ENCODE measurements at places on chromosomes 7 and 10.

- no peak for DNase-seq
Observed at GRCh38 chr10:123645615-123646014, 20.5 kb upstream of the GPR26 start.

DNA sequence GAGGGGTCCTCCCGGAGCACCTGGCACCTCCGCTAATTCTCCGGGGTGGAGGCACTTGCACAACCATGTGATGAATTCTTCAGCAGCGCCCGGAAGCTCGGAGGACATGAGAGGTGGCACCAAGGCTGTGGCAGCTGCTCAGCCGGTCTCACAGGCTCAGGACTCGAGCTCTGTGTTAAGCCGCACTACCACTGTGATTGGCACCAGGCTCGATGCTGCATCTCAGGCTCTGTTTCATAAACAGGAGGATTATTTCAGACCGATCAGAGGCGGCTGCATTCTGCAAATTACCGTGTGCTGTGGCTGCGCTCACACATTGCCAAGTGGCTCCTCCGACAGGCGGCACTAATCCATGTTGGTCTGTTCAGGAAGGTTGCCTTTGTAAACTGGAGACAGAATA lies 495.2 kb downstream of the DNAJB6 start:
- no peak for DNase-seq

- no peak for DNase-seq
Observed at GRCh38 chr7:30752979-30753378, 1.0 kb downstream of the INMT start.

- no peak for DNase-seq
Observed at GRCh38 chr10:86295351-86295750, 71.2 kb downstream of the GRID1 start.

DNA sequence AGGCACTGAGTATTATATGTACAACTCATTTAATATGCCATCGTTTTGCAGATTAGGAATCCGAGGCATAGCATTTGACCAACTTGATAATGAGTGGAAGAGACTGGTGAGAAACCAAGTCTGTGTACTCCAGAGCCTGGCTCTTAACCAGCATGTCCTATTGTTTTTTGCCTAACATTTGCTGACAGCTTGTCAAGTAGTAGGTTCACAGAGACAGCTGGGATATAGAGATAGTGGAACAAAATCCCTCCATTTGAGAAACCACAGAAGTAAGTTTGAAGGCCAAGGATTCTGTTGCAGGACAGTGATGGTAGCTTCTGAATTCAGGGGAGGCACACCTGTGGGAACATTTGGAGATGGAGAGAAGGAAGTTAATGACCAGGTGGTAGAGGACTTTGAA lies 206.9 kb upstream of the PRPS1L1 start:
- DNase-seq: no peak

- no peak for DNase-seq
Observed at GRCh38 chr7:18558503-18558902, 63.0 kb downstream of the HDAC9 start.

DNA sequence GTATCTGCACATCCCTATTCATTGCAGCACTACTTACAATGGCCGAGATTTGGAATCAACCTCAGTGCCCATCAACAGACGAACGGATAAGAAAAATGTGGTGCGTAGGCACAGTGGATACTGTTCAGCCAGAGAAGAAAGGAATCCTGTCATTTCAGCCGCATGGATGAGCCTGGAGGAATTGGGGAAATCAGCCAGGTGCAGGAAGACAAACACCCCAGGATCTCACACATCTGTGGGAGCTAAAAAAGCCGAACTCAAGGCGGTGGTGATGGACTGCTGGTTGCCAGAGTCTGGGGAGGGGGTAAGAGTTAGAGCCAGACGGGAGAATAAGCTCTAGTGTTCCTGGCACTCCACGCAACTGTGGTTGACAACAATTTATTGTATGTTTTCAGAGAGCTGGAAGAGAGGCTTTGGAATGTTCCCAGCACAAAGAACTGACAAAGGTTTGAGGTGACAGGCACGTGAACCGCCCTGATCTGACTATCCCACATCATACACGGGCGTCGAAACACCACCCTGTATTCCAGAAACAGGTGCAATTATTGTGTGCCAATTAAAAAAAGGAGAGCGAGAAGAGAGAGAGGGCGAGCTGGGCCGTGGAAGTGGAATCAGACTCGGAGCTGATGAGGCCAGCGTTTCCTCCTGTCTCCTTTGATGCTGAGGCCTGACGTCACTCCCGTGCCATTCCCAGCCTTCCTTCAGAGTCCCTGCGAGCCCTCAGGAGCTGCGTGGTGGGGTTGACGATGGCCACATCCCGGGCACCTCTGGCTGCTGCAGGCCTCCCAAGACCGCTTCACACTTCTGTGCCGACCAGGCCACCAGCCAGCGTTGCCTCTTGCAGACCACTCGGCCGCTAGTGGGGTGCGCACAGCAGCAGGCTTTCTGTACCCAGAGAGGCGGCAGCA lies 189.5 kb downstream of the DNAJB6 start:
- DNase-seq: no peak

- no peak for DNase-seq
Observed at GRCh38 chr10:111835574-111835973, 348.0 kb downstream of the GPAM start.

DNA sequence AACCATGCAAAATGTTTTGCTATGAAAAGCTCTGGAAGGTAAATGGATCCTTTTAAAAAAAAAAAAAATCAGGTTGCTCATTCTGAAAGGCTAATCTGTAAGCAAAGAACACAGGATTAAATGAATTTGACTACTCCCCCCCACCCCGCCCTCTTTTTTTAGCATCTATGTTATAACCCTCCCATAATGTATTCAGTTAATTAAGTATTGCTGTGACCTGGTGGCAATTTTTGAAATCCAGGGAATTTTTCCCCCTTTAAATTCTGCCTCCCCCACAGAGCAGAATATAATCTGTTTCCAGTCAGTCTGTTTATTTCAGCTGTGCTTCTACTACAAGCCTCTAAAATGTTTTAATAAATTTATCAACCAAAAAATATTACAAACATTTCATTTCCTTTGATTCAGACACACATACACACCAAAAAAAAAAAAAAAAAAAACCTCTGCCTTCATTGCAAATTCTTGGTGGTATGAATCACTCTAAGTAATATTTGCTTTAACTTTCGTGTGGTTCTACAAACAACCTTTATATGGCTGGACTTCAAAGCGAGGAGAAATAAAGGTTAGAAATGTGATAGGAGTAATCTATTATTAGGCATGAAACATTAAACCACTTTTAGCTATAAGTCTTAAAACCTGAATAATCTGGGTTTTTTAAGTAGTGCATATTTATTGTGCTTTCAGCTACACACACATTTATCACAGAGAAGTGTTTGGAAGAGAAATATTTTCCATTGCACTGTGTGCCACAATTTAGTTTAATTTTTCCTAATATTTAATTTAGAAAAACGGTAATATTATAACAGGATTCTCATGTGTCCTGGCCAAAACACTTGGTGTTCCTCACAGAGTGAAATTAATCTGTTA lies 64.4 kb upstream of the ARID5B start:
- no peak for DNase-seq

GRCh38 chr10:119393019-119393418 lies 149.5 kb downstream of the RGS10 start:
- DNase-seq: peak; percentile 2

DNA sequence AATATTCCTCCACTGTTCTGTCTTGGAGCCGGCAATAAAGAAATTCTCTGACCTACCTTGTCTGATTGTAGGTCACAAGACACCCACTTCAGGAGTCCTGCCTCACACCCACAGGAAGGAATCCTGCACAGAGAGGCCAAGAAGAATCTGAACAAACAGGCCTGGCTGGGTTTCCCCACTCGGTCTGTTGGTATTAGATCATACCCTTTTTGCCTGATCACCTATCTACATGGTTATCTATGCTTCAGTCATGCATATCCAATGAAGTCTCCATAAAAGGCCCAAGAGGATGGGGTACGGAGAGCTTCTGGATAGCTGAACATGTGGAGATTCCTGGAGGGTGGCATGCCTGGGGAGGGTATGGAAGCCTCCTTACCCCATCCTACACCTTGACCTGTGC lies 12.3 kb downstream of the OGDH start:
- DNase-seq: no peak

- DNase-seq: no peak
Observed at GRCh38 chr10:100825325-100825875, 80.0 kb downstream of the PAX2 start.

DNA sequence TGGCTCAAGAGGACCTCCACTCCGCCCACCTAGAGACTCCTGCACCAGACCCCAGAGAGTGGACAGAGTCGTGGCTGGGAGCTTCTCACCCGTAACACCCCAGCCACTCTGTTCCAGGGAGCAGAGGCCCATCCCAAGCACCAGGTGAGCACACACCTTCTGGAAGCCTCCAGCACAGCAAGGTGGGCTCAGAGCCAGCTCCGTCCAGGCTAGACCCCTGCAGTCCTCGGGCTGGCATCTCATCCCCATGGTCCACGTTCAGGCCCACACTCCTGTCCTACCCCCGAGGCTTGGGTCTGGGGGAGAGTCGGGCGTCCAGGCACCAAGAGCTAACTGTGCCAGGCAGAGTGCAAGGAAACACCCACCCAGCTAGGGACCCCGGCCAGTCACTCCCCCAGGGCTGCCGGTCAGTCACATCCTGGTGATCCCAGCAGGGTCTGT lies 13.2 kb downstream of the PDGFA start:
- no peak for DNase-seq

GRCh38 chr7:131305152-131305551 lies 22.5 kb upstream of the MKLN1 start:
- no peak for DNase-seq

DNA sequence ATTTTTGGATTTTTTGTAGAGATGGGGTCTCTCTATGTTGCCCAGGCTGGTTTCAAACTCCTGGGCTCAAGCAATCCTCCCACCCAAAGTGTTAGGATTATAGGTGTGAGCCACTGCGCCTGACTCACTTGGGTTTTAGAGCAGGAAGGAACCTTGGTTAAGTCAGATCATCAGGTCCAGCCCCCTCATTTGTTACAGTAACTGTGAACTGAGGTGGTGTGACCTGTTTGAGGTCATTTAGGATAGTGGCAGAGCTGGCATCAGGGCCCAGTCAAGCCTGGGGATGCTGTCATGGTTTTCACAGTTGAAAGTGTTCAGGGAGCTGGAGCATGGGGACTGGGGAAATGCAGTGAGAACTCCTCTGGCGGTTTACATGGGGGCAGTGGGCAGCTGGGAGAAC lies 159.6 kb downstream of the TAX1BP1 start:
- DNase-seq: no peak

- DNase-seq: no peak
Observed at GRCh38 chr7:114627231-114627630, 212.6 kb downstream of the FOXP2 start.

GRCh38 chr10:94000638-94001415 lies 7.1 kb downstream of the PLCE1 start:
- no peak for DNase-seq

- no peak for DNase-seq
Observed at GRCh38 chr10:115833119-115833518, 439.9 kb downstream of the GFRA1 start.

GRCh38 chr7:79822620-79823240 lies 311.9 kb upstream of the GNAI1 start:
- DNase-seq: no peak

DNA sequence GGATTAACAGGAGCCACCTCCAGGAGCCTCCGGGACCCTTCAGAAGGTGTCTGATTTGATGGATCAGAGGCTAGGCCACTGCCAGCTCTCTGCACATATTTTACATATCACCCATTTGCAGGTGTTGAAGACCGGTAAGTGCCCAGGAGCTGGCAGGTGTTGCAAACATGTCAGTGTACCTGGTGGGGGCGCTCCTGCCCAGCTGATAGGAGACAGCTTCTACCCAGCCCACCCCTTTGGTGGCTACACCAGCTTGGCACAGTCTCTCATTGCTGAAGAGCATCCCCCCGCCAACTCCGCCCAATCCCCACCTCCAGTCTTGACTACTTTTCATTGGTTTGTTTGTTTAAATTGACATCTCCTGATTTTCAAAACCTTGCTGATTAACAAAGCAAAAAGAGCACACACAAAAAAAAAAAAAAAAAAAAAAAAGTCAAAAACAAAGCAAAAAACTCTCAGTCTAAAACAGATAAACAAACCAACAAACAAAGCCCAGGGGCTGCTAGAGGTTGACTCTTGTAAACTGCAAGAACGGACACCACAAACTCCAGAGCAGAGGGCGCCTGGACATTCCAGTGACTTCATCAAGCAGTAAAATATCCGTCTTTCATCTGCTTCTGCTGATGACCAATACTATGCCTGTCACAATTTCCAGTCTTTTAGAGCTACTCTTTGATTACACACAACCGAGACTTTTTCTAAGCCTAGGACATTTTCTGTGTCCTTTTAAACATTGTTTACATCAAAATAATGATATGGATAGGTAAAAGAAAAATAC lies 275.3 kb downstream of the NRG3 start:
- DNase-seq: peak; percentile 10

- no peak for DNase-seq
Observed at GRCh38 chr10:116756277-116756676, 13.9 kb upstream of the HSPA12A start.

GRCh38 chr7:70032649-70033048 lies 434.4 kb downstream of the AUTS2 start:
- DNase-seq: peak; percentile 42

- DNase-seq: peak; percentile 29
Observed at GRCh38 chr7:135645296-135645904, 16.9 kb upstream of the STMP1 start.

- DNase-seq: no peak
Observed at GRCh38 chr10:4653160-4653559, 172.8 kb upstream of the AKR1E2 start.

- DNase-seq: no peak
Observed at GRCh38 chr7:2826771-2827170, 17.3 kb downstream of the GNA12 start.

DNA sequence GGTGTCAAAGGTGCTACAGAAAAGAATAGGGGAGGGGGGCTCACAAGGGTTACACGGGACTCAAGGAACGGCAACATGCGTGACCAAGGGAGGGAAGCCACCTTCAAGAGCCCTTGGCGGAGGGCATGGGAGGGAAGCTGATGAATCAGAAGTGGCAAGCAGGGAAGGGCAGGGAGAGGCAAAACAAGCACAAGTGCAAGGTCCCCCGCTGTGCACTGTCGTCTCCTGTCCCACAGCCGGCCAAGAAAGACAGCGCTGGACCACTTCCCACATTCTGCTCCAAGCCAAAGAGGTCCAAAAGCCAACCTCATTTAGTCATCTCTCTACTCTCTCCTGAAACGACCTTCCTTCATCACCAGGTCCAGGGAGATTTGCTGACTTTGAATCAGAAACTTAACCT lies 102.7 kb downstream of the CALN1 start:
- no peak for DNase-seq

GRCh38 chr7:110448918-110449317 lies 642.0 kb upstream of the LRRN3 start:
- DNase-seq: no peak

DNA sequence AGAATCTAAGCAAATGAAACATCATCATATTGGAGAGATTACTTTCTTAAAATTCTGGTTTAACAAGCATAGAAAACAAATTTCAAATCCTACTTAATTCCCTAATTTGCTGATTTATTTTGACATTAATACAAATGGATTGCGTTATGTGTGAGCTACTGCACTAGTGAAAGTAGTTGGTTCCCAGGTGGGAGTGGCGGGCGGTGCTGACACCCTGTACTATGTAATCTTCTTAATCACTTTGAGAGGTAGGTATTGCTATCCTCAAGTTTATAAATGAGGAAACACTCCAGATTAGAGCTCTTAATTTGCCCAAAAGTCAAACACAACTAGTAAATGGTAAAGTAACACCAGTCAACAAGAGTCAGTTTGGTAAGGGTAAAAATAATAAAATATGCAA lies 131.1 kb downstream of the ELAPOR2 start:
- no peak for DNase-seq

All from NCI-H345 (cell line).